T-cell (primary cell): ENCODE measurements at places on chromosomes 11 and 22.

- DNase-seq, result no peak
Observed at GRCh38 chr11:27908621-27909020, 199.3 kb downstream of the KIF18A start.

- DNase-seq, result no peak
Observed at GRCh38 chr11:77660947-77661346, 23.4 kb upstream of the CLNS1A start.

- DNase-seq, result no peak
Observed at GRCh38 chr11:78224906-78225420, 36.2 kb downstream of the USP35 start.

- no peak for DNase-seq
Observed at GRCh38 chr11:92882828-92883611, 86.4 kb upstream of the MTNR1B start.

GRCh38 chr11:77081976-77082836, 15.4 kb downstream of the CAPN5 start:
- no peak for DNase-seq

DNA sequence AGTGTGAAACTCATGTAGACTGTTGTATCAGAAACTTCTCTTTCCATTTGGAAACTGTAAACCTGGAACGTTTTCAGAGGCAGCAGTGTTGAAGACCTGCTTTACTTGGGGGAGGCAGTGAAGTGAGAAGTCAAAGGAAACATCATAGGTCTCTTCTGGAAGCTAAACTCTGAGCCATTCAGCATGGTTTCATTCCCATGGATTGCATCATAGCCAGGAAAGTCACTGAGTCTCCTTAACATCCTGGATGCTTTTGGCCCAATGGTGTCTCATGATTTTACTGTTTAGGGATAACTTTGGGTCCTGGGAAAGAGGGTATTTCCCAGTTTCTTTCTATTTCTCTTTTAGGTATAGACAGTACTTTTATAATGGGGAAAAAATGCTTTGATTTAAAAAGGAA, 153.2 kb upstream of the E2F8 start:
- no peak for DNase-seq

DNA sequence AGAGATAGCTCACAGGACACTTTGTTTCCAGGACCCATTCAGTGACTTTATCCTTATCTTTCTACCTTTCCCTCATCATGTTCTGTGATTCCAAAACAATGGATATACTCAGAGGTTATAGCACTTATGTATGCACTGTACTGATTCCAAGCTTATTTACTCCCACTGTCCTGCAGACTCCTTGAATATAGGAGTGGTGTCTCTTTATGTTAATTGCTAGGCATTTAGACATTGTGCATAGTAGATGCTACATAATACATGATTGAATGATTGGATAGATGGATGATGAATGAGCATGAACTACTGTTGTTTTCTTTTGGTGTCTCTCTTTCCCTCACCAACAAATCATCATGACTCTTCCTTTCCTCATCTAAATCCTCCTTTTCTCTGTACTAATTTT, 279.1 kb upstream of the RAG2 start:
- no peak for DNase-seq

DNA sequence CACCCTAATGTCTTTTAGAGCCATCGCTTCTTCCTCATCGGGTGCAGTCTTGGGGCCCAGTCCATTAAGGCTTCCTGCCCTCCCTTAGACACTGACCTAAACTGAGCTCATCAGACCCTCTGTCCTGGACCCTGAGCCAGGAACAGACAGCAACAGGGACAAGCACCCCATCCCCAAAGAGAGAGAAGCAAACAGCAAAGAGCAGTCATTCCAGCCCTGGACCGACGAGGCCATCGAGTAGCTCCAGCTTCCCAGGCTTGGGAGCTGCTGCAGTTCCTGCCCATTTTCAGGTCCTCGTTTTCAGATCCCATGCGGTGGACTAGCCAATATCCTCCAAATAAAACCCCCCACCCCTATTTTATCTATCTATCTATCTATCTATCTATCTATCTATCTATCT, 25.8 kb upstream of the CACNG2 start:
- DNase-seq, result no peak

DNA sequence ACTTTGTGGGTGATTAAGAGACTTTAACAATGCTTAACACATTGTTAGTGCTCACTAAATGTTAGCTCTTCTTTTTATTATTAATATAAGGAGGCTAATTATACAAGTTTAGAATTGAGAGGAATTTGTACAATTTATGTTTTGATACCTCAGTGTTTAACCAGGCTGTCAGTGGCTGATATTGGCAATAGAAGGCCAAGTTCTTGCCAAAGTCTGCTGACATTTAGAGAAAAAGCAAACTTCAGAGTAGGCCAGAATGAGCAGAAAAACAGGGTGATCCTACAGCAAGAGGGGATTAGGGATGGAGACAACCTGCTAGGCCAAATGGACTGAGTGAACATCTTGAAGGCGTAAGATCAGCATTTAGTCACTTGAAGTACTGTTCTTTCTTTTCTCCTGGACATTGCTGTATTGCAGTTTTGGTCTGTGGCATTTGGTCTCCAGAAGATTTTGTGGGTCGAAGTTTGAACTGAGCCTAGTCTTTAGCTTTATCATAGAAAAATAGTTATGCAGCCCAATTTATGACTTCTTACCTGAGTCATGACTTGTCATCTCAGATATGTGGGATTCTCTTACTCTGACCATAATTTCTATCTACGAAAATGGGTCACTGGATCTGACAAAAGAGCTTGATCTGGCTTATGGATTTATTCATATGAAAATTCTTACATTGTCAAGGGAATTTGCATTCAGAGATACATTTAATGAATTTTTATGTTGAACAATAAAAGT, 9.0 kb downstream of the TRIM44 start:
- DNase-seq, result no peak

- DNase-seq, result no peak
Observed at GRCh38 chr11:20443596-20443995, 56.1 kb downstream of the PRMT3 start.

DNA sequence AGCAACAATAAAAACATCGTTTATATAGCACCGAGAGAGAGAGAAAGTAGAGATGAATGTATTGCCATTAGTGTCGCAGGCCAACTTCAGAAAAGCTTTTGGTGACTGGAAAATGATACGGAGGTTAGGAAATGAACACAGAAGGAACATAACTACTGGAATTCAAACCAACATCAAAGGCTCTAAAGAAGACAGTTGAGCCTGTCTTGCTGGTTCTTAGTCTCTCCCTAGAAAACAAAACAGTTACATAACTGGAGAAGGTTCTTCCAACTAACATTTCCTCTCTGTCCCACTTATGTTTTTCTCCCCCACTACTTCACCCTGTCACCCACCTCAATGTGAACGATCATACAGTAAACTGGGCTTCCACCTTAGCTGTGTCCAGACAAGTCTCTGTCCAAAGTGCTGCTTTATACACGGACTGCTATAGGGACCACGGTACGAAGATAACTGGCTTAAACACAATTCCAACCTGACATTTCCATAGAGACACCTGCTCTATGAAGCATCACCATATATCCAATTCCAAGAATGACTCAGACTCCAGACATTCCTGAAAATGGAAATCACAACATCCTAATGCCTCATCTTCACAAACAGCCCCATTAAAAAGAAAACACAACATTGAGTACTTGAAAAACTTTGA, 85.2 kb upstream of the ARHGAP32 start:
- no peak for DNase-seq
